ENCODE measurements at places on chromosomes 4 and X. TPM values are rescaled to one million over a fixed set of nuclear protein-coding genes. Genes with fewer than 3 reads are reported as not detected.
A peak's percentile ranks its signal among the peaks of the same experiment; 100 is the strongest.

DNA sequence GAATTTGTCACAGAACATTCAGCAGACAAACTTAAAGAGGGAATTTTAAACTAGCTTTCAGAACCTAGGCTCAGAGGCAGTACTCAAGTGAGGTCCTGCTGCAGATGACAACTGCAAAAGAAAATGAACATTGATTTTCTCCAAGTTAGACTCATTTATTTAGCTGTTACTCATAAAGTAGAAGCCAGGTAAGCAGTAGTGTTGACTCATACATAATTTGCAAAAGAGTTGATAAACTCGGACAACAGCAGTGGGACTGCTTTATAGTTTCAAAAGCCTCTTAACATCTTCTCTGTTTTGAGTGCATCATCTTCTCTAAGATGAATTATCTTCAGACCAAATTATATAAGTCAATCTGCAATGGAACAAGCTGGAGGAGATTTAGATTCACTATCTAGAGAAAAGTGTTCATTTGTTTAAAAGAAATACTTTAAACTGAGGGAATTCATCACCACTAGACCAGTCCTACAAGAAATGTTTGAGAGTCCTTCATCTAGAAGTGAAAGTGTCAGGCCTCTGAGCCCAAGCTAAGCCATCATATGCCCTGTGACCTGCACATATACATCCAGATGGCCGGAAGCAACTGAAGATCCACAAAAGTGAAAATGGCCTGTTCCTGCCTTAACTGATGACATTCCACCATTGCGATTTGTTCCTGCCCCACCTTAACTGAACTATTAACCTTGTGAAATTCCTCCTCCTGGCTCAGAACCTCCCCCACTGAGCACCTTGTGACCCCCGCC lies 49.5 kb downstream of the COQ2 start:
- no peak for DNase-seq

The EFHC2 gene
- polyA plus RNA-seq: 10.4 TPM

DNA sequence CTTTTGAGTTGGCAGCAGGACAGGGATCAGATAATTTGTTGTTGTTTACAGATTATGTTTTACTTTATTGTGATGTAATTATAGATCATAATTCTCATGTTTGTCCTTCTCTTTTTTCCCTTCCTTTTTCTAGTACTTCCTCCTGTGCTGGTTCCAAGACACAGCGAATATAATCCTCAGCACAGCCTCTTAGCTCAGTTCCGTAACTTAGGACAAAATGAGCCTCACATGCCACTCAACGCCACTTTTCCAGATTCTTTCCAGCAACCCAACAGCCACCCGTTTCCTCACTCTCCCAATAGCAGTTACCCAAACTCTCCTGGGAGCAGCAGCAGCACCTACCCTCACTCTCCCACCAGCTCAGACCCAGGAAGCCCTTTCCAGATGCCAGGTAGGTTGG lies 58.0 kb downstream of the SMAD1 start:
- no peak for DNase-seq

The TMEM164 gene
- 37.1 TPM for polyA plus RNA-seq

- DNase-seq: no peak
Observed at GRCh38 chr4:14178421-14178820, 550.9 kb upstream of the BOD1L1 start.

DNA sequence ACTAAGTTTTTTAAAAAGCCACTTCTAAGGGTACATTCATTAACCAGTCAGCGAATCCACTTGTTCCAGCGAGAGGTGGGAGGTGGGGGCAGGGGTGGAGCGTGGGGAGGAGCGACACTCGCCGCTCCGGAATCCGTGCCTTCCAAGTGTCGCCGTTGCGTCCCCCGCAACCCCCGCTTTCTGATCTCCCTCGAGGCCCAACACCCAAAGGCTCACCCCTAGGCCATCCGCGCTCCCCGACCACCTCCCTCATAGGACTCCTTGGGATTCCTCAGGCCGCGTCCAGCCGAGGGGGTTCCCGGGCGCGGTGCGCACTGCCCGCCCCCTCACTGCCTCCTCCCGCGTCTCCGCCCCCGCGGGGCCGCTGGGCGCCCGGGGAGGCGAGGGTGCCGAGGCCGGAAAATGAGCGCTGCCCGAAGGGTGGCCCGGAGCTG lies 108.1 kb upstream of the STOX2 start:
- DNase-seq: no peak

- DNase-seq: peak; percentile 3
Observed at GRCh38 chrX:87299563-87300160, 217.9 kb upstream of the KLHL4 start.

The PNMA5 gene
- 0.39 TPM for polyA plus RNA-seq

DNA sequence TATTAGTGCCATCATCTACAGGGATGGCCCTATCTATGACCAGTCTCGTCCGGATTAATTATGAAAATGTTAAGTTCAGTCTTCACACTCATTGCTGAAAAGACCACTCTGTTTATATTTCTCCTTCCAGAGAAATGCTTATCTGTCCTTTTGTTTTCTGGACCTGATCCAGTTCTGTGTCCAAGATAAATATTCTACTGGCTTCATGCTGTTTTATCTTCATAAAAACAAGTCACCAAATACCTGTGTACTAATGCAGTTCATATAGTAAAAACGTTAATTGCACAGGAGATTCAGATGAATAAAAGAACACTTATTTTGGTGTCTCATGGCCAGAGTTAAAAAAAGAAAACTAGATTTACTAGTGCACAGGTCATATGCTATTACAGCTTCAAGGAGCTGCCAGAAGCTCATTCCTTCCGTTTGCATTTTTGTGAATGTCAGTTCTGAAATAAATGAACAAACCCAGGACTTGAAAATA lies 17.3 kb downstream of the FNIP2 start:
- DNase-seq: no peak

DNA sequence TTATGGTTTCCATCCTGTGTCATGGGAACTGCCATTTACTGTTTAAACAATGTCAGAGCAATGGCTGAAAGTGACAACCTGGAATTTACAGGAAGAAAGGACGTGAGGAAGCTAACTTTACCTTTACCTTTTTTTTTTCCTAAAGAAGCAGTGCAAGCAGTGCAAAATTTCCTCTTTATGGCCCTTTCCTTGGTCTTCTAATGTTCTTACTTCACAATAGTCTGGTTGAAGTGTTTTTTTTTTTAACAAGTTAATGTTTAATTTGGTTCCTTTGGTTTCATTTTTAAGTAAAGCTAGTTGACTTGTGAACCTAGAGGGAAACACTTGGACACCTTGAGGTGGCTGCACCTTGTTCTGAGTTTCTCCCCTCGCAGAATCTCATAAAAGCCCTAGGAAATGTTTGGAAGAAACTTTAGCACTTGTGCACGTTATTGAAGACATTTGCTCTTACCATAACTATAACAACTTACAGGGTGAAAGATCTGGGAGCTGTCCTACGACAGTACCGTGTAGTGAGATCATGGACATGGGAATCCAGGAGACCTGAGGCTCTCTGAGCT lies 1.8 kb downstream of the SGMS2 start:
- DNase-seq: no peak

Measured in renal cortex interstitium (tissue), 15 donors.